ENCODE measurements at places on chromosomes 1 and 21.

DNA sequence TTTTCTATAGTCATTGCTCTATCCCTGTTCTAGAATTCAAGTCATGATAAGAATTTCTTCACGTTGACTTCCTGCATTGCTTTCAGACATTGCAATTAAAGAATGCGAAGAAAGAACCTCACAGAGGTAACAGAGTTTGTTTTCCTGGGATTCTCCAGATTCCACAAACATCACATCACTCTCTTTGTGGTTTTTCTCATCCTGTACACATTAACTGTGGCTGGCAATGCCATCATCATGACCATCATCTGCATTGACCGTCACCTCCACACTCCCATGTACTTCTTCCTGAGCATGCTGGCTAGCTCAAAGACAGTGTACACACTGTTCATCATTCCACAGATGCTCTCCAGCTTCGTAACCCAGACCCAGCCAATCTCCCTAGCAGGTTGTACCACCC lies 10.6 kb downstream of the APCS start:
- no peak for DNase-seq

DNA sequence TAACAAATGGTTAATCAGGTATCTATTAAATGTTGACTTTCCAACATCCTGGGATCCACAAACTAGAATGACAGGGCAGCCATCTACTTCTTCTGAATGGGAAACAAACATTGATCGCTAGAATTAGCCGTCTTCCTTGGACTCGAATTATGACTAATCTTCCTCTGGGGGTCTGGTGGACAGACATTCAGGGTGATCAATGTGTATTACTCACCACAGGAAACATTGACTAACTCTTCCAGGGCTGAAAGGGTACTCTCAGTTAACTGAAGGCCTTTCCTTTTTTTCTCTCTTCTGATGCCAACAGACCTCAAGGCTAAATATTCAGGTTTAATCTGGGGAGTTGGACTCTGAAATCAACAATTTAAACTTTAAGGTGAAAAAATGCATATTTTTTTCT lies 9.5 kb downstream of the NOL9 start:
- DNase-seq, result no peak

DNA sequence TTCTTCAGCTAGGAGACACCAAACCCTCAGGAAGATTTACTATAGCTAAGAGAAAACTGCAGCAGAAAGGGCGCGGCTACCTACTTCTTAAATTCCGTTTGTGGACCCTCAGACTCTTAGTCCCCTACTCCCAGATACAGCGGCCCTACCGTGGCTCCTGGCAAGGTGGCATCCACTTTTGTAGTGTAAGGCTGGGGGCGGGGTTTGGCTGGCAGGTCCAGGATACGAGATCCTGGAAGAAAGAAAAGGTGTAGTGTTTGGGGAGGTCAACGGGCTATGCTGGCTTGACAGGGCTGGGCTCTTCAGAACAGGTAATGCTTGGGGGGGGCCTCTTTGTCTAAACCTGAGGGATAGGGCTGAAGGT lies 280 bp downstream of the CREB3L4 start:
- DNase-seq, result no peak

- DNase-seq, result no peak
Observed at GRCh38 chr1:21625390-21626190, 43.6 kb downstream of the RAP1GAP start.

DNA sequence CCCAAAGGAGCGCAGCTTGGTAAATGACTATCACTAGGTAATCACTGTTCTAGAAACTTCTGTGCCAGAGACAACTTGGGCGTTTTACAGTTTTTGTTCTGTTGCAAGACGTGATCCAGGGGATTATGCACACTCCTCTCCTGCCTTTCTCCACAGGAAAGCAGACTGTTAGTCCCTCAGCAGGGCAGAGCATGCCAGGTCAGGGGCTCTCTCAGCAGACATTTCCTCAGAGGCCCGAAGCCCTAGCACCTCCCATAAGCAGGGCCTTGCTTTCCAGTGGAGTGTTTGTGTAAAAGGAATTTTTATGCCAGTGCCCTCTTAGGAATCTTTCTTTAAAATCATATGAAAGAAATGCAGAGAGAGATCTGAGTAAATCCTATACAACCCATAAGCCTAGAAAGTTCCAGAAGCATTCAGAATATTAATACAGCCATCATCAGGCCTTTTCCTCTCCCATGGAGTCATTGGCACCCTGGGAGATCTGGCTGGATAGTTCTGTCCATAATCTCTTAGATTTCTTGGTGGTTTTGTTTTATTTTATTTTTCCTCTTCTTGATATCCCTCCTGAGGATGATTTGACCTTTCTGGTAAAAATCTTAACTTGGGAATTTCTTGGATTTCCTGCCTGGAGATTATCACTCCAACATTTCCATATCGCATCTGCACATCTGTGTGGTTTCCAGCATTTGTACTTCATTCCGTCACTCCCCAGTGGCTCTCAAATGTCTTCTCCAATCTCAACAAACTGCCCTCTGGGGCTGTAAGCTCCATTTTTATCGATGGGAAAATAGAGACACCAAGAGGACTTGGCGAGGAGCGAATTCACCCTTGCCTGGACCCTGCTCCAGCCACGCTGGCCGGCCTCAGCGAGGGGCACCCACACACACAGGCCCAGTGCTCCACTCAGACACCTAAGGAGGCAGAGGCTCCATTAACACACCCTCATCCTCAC lies 116.1 kb downstream of the PSMG1 start:
- no peak for DNase-seq

DNA sequence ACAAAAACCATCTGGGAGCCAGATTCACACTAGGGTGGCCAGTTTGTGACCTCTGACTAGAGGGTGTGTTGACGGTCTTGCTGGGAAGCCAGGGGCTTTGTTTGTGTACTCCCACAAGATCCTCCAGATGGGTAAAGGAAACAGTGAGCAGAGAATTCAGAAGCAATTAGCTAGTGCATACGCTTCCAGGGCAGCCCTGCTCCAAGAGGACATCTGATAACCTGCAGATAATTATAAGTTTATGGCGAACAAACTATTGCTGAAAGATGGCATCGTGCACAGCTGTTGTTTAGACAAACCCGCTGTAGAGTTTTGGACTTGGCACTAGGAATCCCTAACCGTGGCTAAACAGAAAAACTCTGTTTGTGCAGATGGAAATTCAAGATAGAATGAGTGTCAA lies 326.4 kb downstream of the TGFB2 start:
- DNase-seq, result no peak

- DNase-seq, result no peak
Observed at GRCh38 chr1:56322211-56322610, 257.2 kb downstream of the PLPP3 start.

Data from CMK (cell line).